ENCODE measurements at places on chromosomes 3 and 15.

DNA sequence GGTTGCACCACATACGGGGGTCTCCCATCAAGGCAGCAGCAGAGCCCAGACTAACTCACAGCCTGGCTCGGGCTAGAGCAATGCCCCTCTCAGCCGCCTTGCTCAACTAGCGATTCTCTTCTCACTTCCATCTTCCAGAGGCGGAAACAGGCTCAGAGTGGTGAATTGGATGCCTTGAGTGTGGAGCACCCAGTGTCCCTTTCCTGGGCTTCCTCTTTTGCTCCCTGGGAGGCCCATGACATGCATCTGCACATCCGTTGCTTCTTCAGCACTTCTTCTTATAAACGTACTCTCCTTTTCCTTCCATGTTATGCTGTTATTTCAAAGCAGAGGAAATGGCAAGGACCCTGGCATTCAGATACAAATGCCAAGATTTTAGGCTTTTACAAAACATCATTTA, 2.1 kb upstream of the IQSEC1 start:
- no peak for DNase-seq

DNA sequence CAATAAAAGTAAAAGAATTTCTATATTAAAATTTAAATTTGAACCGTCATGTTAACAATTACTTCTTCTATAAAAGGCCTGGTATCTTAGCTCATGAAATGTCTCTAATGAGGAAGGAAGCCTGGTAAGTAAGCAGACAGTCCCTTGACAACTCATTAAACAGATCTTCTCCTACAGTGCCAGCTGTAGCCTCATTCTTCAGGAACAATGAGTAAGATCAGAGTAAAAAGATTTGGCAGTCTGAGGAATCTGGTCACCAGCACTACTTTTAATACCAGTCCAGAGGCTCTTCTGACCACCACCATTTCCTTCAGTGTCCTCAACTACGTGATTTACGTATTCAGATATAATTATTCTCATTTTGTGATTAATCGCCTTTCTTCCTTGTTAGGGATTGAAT, 955.0 kb upstream of the ALCAM start:
- no peak for DNase-seq

DNA sequence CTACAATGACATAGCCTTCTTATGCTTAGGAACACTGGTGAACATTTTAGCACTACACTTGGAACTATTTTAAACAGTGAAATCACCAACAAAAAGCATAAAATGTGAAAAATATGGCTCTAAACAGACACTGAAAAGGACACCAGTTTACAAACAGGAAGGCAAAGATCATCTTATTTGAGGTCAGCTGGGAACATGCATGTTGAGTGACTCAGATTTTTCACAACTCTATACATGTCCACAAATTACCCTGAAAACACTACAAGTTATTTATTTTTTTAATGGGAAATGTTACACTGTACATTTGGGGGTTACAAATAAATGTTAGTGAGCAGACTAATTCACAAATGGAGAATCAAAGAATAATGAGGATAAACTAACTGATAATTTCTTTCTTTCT, 12.5 kb upstream of the GK5 start:
- no peak for DNase-seq

DNA sequence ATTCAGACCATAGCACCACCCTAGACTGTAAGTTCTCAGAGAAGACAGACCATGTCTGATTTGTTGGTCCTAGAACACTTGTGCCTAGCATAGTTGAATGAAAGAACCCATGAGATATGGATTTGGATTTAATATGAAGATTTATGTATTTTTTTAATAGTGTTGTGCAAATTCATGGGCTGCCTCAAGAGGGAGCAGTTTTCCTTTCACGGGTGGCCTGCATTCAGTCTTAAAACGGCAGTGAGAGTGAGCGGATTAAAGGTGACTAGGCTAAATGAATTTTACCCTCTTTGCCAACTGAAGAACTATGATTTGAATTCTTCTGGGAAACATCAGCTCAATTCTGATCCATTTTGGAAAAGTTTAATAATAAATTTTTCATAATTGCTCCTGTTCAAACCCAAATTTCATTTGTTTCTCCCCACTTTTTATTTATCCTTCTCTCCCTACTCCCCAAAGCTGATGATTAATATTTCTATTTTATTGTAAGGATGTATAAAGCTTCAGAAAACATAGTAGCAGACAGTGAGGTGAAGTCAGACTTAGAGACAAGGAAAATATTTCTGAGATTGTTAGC, 67.3 kb downstream of the MORC1 start:
- no peak for DNase-seq

DNA sequence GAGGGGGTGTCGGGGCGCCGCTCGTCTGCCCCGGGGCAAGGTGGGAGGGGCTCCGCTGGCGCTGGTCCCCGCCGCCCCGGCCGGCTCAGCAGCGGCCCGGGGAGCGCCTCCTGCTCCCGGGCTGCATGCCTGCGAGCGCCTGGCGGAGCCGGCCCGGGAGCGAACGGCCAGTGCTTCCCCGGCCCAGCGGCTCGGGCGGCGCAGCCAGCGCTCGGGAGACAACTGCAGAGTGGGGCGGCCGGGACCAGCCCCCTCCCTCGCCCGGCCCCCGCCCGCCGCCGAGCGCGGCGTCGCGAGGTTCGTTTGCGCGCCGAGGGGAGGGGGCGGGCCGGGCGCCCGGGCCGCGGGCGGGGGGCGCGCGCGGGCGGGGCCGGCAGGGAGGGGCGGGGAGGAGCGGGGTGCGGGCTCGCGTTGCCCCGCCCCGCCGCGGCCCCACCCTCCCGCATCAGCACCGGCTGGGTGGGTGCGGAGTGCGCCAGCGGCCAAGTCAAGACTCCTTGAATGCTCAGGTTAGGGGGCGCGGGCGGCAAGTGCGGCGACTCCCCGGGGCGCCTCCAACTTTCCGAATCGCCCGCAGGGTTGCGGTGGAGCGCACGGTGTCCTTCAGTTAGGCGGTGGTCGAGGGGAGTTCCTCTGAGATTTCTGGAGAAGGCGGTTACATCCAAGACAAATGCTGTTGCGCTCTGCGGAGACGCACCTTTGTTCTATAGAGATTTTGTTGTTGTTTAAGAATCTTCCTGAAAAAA, at the start of gene RGMA:
Gene RGMA (minus strand): TSS at position 231 of the 746 bp plus-strand sequence. CDS start 279 bp downstream, outside the sequence.
- no peak for DNase-seq

DNA sequence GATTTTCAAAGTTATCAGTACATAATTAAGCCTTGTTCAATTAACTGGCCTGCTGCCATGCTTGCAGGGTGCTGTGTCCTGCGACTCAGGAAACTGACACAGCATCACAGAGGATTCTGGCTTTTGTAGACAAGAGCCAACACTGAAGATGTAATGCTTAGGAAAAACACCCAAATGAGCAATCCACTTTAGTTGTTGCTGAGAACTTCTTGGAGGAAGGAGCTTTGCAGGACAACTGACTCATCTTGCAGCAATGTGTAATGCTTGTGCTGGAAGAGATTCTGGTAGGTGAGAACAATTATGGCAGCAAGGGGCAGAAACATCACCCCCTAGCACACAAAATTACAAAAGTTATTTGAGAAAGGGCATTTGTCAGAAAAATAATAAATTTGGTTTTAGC, 67.6 kb downstream of the NLGN1 start:
- DNase-seq = no peak

GRCh38 chr3:127206154-127206553, 13.2 kb downstream of the PRR23E start:
- no peak for DNase-seq

Data from NCI-H2029 (cell line).